Stimulated activated CD4-positive, alpha-beta T cell treated with anti-CD3 and anti-CD28 coated beads, Interleukin-4, amount 100 ng/mL, for 1 hour (primary cell): ENCODE measurements at places on chromosomes 1 and 21.

GRCh38 chr1:184986250-184986649 lies 11.9 kb upstream of the NIBAN1 start:
- no peak for DNase-seq

DNA sequence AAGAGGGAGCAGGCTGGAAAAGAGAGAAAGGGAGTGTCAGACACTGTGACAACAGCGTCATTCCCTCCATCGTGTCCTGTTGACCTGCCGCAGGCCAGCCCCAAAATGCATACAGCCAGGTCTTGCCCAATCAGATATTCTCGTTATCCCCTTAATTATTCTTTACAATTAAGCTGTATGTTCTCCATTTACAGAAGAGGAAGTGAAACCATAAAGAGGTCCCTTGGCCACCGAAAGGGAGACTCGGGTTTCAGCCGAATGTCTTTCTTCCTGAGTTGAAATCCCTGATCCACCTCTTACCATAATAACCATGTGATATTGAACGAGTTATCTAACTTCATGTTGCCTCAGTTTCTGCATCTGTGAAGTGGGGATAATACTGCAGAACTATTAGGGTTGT lies 70.5 kb downstream of the IGSF21 start:
- DNase-seq, result no peak

GRCh38 chr1:33394770-33395169 lies 36.1 kb downstream of the PHC2 start:
- no peak for DNase-seq

GRCh38 chr1:66305927-66306326 lies 228.0 kb upstream of the SGIP1 start:
- DNase-seq, result no peak

DNA sequence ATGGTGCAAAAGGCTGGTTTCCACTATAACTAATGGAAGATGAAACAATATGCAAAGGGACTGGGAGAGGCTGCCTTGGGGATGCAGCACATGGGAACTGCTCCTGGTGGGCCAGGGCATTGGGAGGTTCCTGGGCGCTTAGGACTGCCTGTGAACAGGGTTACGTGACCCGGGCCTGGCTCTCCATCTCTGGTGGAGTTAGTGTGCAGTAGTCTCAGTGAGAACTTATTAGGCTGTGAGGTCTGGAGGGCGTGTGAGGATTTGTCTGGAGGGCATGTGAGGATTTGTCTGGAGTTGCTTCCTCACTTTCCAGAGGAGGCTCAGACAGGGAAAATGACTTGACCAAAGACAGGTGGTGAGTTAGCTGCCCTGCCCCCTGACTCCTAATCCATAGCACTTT lies 1.5 kb upstream of the ETV3L start:
- no peak for DNase-seq

- no peak for DNase-seq
Measured at GRCh38 chr1:30250338-30250983, 472.9 kb downstream of the MATN1 start.

DNA sequence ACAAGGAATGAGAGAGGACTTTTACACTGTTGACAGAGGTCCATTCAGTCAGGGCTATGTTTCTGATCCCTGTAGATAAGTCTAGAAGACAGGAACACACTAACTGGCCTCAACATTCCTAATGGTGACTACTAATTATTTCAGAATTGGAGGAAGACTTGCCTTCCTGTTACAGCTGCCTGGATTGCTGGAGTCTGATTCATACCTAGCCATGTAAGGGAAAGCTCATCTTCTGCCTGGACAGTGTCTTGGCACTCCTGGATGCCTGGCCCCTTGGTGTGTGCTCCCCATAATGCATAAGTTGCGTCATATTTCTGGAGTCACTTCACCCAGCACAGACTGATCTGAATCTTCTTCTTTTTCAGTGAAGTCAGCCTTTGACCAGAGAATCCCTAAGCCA lies 326.0 kb upstream of the RUNX1 start:
- no peak for DNase-seq

DNA sequence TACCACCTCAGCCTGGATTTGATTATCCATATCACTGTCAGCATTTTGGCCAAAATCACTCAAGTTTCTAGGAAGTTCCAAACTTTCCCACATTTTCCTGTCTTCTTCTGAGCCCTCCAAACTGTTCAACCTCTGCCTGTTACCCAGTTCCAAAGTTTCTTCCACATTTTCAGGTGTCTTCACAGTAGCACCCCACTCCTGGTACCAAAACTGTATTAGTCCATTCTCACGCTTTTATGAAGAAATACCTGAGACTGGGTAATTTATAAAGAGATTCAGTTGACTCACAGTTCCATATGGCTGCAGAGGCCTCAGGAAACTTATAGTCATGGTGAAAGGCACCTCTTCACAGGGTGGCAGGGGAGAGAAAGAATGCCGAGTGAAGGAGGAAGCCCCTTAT lies 39.4 kb downstream of the STXBP3 start:
- DNase-seq, result no peak

DNA sequence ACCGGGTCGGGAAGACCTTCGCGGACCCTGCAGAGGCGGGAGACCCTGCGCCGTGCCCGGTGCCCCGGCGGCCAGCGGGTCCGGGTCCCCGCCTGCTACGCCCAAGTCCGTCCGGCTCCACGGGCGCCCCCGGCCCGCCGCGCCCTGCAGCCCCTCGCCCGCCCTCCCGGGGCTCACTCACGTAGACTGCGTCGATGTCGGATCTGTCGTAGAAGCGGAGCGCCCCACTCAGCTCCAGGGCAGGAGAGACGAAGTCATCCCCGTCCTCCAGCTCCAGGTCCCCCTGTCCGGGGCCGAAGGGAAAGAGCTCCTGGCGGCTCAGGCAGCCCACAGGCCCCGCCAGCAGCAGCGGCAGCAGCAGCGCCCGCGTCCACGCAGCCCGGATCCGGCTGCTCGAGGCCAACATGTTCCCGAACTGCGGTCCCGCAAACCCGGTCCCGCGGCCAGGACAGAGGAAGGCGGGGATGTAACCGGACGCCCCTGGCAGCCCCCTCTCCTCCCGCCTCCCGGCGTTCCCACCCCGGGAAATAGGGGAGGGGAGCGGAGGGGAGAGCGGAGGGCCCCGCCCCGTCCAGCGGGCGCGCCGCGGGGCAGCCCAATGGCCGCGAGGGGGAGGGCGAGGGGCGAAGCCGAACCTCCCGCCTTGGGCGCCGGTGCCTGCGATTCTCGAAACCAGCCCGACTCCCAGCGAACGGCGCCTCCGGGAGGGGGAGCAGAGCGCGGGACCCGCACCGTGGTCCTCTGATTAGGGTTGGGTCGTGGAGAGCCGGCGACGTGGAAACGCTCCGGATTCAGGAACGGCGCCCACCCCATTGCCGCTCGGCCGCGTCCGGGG lies at the start of gene NID1:
Gene NID1, minus strand, starts transcription at position 417 of the 835 bp plus-strand sequence. Its CDS starts 11 bp downstream, at position 406.
- peak; percentile 28 for DNase-seq

DNA sequence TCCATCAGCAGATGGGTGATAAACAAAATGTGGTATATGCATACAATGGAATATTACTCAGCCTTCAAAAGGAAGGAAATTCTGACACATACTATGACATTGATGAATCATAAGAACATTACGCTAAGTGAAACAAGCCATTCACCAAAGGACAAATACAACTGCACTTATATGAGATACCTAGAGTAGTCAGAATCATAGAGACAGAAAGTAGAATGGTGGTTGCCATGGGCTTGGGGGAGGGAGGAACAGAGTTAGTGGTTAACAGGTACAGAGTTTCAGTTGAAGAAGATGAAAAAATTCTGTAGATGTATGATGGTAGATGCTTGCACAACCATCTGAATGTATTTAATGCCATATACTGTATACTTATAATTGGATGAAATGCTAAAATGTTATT lies 39.1 kb upstream of the KCNK2 start:
- DNase-seq, result no peak

- DNase-seq, result no peak
Measured at GRCh38 chr21:34802180-34802899, 133.5 kb downstream of the CLIC6 start.

- DNase-seq, result no peak
Measured at GRCh38 chr1:216222288-216222687, 201.0 kb downstream of the USH2A start.

- DNase-seq, result no peak
Measured at GRCh38 chr1:42689912-42690311, 7.7 kb downstream of the YBX1 start.

DNA sequence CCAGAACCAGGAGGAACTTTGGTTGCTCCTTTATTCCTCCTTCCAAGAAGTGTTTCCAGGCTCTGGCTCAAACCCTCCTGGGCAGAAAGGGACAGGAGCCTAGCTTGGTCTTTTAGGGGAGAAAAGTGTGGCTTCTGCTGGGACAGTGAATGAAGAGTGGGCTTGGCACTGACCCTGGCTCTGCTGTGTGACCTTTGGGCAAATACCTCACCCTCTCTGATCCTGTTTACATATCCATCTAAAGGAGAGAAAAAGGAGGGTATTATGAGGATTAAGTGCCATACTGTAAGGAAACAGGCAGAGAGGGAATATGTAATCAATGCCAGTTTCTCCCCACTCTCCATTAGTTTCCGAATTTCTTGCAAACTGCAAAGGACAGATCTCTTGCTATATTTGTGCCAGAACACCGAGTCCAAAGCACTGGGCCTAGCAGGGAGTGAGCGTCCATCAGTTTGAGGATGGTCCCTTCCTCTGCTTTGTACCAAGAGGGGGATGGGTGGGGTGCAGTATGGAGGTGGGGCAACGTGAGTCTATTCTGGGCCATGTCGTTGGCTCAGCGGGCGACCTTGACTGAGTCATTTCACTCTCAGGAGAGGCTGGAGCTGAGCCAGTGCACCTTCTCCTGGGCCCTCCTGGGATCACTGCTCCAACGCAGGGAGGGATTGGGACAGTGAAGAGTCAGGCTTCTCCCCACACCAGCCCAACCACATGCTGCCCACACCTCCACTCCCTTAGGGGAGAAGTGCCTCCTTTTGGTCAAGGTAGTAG lies 38.4 kb downstream of the IGSF21 start:
- no peak for DNase-seq

DNA sequence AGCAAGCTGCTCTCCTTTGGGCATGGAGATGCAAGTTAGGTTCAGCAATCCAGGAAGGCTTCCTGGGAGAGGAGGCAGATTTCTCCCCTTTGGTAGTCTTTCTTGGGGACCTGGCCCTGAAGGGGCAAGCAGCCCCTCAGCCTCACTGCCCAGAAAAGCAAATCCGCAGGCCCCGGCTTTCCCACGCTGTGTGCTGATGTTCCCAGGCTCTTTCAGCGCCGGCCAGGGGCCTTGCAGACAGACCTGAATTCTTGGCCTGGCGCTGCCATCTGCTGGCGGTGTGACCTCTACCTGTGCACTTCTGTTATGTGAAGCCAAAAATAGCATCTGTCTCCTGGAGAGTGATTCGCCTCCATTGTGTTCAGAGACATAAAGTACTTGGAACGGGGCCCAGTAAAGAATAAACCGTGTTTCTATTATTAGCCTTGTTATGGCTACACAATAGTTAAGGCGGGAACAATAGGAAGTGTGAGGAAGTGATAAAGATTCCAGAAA lies 64.8 kb downstream of the ALPL start:
- DNase-seq, result no peak

DNA sequence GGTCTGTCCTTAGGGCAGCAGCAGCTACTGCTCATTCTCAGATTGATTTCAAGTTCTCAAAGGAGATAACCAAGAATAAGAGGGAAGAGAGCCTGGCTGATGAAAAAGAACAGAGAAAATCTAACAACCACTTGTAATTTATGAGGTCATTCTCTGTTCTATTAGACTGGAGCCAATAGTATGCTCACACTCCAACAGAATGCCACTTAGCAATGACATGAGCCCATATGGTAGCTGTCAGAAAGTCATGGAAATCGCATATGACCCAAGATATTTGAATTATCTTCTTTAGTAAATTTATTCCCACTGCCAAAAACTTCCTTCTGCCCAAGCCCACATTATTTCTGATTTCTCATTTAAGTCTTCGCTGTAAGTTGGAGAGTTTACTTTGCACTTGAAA lies 53.7 kb upstream of the PLA2G4A start:
- no peak for DNase-seq

GRCh38 chr1:11072216-11072917 lies 12.5 kb upstream of the SRM start:
- DNase-seq, result no peak

DNA sequence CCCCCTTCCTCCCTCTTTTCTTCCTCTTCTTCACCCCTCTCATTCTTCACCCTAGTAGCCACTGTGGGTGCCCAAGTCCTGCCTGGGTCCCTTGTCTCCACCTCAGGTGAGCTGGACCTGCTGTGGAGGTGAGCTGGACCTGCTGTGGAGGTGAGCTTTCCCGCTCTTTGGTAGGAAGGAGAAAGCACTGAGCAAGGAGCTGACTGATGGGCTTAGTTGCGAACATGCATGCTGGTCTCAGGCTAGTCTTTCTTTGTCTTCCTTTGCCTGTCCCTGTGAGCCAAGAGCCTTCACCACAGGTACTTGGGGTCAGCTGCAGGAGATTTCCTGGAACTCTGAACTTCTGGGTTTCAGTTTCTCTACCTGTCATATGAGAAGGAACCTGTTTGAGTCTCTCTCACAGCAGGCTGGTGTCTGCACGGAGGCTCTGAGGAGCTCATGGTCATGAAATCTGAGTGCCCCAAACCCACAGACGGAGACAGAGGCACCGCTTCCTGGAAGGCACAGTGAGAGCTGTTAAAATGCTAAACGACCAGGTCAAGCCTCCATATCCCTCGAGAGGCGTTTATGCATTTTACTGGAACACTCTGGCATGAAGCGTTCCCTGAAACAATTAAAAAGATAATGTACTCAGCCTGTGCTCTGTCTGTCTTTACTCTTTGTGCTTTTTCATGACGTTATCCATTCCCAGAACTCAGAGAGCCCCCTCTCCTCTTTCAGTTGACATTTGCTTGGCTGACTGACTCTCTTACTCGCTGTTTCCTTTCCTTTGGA lies 69.5 kb downstream of the RHOU start:
- DNase-seq, result peak; percentile 26

- peak; percentile 5 for DNase-seq
Measured at GRCh38 chr1:224435318-224435763, 744 bp upstream of the WDR26 start.

- no peak for DNase-seq
Measured at GRCh38 chr1:40004857-40005256, 35.7 kb upstream of the CAP1 start.

- DNase-seq, result no peak
Measured at GRCh38 chr1:172108161-172108893, 267.0 kb downstream of the DNM3 start.

DNA sequence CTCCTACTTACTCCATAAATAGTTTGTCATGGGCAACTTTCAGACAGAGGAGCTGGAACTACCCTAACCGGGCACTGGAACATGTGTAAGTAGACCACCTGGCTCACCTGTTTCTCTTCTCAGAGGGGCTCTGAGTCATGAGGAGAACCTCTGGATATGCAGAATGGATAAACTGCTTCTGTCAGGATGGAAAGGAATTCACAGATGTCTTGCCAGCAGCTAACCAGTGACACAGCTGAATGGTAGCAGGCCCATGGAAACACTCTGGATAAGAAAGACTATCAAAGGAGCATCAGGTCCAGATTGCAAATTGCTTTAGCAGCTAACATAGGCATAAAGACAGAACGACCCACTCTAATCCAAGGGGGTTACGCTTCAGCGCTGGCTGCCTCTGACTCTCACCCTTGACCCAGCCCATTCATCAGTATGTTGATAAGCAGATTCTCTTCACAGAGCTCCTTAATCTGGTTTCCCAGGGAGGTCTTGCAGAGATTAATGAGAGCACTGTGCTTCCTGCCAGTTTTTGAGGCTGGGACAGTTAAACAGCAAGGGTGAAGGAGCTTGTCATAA lies 54.2 kb downstream of the HIVEP3 start:
- no peak for DNase-seq

GRCh38 chr1:195915826-195916225 lies 692.4 kb downstream of the KCNT2 start:
- no peak for DNase-seq

- no peak for DNase-seq
Measured at GRCh38 chr21:42796327-42797062, 82.8 kb downstream of the WDR4 start.
